ENCODE measurements at places on chromosomes 6 and 20. TPM values are rescaled to one million over a fixed set of nuclear protein-coding genes. Genes with fewer than 3 reads are reported as not detected.

HCRTR2 gene
- not detected for total RNA-seq

GSTA3 gene
- total RNA-seq = not detected

RBM38 gene
- 45.1 TPM for total RNA-seq

OPRM1 gene
- not detected for total RNA-seq

TLDC2 gene
- not detected for total RNA-seq

ATP6V1G2 gene
- total RNA-seq = 0.18 TPM

EEF1A2 gene
- 2.5 TPM for total RNA-seq
